EH (cell line): ENCODE measurements at places on chromosomes 11 and 22.

GRCh38 chr11:120898568-120898967 lies 125.3 kb upstream of the TBCEL start:
- DNase-seq, result no peak

GRCh38 chr11:126438691-126439090 lies 83.2 kb downstream of the ST3GAL4 start:
- DNase-seq, result no peak

- no peak for DNase-seq
These were observed 761 bp downstream of the HMBS start for GRCh38 chr11:119085437-119085847.

GRCh38 chr11:59641156-59641555 lies 25.6 kb upstream of the OSBP start:
- DNase-seq, result peak; percentile 43

DNA sequence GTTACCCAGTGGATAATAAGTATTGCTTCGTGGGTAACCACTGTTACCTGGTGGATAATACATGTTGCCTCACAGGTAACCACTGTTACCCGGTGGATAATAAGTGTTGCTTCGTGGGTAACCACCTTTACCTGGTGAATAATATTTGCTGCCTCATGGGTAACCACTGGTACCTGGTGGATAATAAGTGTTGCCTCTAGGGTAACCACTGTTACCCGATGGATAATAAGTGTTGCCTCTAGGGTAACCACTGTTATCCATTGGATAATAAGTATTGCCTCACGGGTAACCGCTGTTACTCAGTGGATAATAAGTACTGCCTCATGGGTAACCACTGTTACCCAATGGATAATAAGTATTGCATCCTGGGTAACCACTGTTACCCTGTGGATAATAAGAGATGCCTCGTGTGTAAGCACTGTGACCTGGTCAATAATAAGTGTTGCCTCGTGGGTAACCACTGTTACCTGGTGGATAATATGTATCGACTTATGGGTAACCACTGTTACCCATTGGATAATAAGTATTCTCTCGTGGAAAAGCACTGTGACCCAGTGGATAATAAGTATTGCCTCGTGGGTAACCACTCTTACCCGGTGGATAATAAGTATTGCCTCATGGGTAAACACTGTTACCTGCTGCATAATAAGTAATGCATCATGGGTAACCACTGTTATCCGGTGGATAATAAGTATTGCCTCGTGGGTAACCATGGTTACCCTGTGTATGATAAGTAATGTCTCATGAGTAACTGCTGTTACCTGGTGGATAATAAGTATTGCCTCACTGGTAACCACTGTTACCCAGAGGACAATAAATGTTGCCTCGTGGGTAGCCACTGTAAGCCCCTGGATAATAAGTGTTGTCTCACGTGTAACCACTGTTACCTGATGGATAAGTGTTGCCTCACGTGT lies 20.1 kb upstream of the NXPE4 start:
- DNase-seq, result no peak

GRCh38 chr11:23127706-23128105 lies 267.4 kb upstream of the CCDC179 start:
- no peak for DNase-seq

- DNase-seq, result no peak
These were observed 1.5 kb downstream of the TMPRSS6 start for GRCh38 chr22:37107816-37108621.

DNA sequence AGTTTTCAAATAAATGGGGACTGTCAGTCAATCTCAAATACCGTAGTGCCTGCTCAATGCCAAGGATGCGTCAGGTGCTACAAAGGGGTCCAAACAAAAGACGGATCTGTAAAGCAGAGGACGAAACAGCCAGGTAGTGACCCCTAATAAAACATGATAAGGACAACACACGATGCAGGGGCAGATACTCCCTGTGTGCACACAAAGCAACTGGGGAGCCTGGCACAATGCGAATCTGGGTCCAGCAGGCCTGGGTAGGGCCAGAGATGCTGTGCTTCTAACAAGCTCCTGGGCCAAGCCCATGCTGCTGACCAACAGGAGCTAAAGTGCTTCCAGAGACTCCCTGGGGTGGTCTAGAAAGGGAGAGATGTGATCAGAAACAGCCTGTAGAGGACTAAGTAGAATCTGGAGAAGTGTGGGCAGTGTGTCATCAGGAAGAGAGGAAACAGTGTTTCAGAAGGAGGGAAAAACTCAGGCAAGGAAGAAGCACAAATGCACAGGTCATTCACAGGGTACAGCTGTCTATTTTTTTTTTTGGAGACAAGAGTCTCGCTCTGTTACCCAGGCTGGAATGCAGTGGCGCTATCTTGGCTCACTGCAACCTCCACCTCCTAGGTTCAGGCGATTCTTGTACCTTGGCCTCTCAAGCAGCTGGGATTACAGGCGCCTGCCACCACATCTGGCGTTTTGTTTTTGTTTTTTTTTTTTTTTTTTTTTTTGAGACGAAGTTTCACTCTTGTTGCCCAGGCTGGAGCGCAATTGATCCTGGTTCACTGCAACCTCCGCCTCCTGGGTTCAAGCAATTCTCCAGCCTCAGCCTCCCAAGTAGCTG lies 74.5 kb downstream of the MICAL3 start:
- DNase-seq, result no peak

DNA sequence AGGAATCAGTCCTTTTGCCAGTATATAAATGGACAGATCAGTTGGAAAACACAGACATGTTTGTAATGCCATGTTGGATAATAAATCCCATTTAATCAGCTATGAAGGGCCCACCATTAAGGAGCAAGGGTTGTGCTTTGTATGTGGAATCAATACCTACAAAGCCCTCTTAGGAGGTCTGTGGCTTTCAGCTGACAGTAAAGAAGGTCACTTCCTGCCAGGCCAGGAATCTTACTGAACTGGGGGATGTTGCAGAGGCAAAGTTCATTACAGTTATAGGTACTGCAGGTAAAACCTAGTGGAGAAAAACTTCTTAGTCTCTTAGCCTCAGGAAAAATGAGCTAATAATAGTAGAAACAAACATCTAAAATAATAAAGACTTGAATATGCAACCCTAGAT lies 129.5 kb downstream of the FAM76B start:
- DNase-seq, result no peak

- DNase-seq, result no peak
These were observed 115.6 kb downstream of the MN1 start for GRCh38 chr22:27685970-27686369.

DNA sequence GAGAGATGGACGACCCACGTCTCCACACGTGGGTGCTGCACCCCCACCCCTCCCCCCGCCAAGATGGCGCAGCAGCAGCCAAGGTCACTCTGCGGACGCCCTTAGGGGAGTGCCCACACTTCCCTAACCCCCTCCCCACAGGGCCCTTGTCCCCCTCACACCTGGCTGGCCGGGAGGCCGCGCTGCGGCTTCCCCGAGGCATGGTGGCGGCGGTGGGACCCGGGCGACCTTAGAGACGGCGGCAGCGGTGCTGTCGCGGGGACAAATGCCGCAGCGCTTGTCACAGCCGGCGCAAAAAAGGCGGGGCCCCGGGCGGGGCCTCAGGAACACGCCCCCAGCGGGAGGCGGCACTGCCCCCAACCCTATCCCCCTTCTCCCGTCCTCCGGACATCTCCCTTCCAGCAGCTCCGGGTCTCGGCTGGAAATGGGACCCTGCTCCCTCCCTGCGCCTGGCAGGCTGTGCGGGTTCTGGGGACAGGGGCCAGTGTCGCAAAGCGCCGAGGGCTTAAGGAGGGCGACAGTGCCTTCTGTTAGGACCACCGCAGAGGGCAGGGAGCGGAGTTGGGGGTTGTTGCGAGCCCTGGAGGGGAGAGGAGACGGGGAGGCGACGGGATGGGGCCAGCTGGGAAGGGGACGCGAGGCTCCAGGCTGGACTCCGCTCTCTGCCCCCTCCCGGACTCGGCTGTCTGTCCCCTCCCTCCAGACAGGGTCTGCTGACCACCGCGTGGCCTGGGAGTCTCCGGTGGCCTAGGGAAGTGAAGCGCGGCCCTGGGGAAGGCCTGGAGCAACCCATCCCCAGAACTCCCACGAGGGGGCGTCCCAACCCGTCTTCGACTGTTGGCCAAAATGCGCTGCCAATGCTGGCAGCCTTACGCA lies at the start of gene CHCHD10:
TSS of gene CHCHD10 (minus strand) at position 300 of the 876 bp plus-strand sequence. CDS start at position 202, 98 bp downstream.
- DNase-seq, result peak; percentile 77

DNA sequence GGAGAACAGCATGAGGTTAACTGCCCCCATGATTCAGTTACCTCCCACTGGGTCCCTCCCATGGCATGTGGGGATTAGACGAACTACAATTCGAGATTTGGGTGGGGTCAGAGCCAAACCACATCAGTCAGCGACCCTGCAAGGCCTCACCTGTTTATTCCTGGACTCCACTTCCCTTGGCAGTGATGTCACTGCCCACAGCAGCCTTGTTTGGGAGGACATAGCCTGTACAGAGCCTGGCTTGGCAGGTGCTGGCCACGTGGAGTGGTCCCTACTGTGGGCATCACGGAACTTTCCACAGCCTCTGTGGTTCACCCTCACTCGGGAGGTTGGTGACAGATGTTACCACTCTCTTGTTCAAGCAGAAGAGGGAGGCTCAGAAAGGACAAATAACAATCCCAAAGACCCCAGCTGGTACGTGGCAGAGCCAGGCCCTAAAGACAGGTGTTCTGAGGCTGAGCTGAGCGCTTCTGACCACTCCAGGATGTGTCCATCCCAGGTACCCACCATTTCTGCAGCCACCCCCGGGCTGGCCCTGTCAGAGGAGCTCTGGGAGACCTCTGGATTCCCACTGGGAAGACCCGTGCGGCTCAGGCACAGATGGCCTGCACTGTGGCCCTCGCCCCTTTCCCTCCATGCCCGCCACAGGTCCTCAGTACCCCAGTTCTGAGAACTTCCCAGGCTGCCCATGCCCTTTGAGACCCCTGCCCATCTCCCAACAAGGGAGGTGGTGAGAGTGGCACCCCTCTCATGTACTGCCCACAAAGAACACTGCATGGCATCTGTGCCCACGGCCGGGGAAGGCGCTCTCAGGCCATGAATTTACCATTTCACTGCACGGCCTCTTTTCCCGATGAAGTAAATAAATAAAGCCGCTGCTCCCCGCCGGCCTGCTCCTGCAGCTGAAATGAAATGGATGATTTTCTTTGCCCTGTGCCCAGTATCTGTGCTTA lies 605.8 kb downstream of the TBC1D22A start:
- no peak for DNase-seq

DNA sequence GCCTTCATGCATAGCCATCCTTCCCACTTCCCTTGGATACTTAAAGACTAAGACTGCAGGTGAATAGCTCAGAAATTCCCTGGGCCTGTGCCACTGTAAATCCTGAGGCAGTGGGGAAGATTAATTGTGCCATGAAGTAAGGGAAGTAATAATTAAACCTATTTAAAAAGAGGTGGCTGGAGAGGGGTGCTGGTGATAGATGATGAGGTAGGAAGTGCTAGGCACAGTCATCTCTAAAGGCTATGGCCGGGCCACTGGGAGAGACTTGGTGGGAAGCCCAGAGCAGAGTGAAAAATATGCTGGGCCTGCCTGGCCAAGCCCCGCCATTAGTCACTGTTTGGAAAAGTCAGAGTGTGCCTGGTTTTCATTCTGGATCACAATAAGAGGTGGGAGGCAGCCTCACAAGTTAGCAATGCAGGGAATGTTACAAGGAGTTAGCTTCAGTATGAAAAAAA lies 197.2 kb upstream of the PITPNB start:
- peak; percentile 94 for DNase-seq

DNA sequence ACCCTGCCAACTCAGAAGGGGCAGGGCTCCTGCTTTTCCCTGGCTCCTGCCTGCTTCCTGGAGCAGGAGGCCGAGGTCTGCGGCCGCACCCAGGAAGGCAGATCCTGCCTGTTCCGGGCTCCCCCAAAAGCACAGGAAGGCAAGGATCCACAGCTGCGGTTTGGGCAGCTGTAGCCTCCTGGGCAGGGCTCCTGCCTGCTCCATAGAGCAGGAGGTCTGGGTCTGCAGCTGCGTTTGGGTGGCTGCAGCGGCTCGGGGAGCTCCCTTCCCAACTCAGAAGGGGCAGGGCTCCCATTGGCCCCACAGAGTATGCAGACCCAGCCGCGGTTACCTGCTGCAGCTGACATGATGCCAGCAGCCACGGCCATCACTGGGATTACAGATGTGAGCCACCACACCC lies 5.5 kb downstream of the UPK2 start:
- DNase-seq, result no peak

GRCh38 chr11:45924927-45925326 lies 2.5 kb downstream of the LARGE2 start:
- DNase-seq, result no peak

DNA sequence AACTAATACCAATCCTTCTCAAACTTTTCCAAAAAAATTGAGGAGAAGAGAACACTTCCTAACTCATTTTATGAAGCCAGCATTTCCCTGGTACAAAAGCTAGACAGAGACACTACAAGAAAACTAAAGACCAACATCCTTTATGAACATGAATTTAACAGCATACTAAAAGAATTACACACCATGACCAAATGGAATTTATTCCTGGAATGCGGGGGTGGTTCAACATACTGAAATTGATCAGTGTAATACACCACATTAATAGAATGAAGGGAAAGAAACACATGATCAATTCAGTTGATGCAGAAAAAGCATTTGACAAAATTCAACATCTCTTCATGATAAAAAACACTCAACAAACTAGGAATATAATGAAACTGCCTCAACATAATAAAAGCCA lies 148.1 kb downstream of the WNT7B start:
- DNase-seq, result peak; percentile 31
